ENCODE measurements at places on chromosomes 13 and 19.

DNA sequence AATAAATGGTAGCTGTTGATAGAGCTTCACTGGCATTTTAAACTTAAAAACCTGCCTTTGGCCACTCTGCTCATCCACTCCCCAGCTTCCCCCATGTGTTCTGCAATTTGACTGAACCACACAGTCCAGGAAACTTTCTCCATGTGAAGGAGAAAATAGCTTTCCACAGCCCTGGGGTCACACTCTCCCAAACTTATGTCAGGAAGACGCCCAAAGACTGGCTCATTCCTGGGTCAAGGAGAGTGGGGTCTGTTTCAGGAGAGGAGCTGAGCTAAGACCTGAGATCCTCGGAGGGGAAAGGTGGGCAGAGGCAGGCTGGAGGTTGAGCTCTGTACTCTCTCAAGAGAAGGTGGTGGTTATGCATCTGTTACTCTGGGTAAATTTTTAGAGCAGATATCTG, 48.7 kb upstream of the GPI start:
- DNase-seq = no peak

DNA sequence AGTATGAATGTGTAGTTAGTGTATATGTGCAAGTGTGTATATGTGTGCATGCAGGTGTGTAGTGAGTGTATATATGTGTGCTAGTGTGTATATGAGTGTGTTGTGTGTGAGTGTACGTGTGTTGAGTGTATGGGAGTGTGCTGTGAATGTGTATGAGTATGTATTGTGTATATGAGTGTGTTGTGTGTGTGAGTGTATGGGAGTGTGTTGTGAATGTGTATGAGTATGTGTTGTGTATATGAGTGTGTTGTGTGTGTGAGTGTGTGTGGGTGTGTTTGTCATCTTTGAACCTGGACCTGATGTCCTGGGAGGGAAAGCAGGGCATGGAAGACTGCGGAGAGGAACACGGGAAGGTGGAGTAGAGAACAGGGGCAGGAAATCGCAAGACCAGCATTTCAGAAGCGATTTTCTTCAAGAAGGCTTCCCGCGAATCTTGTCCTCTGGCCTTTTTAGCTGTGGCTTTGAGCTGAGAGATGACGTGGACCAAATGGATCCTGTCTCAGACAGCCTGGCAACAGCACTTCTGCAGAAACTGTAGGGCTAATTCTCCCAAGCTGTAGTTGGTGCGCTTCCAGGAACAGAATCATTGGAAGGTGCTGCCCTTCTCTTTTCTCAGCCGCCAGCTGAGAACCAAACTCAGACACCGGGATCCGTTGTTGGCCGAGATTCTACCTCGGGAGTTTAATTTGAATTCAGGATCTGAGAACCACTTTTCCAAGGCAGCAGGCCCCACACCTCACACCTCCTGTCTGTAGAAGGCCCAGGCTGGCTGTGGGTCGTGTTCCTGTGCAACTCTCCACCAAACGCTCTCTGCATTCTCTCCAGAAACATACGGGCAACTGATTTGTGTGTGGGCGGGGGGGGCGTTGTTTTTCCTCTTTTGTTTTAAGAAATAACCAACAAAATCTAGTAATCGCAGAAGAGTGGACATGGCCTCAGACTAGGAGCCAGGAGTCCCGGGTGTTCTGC, 94.7 kb upstream of the RAP2A start:
- DNase-seq = no peak

DNA sequence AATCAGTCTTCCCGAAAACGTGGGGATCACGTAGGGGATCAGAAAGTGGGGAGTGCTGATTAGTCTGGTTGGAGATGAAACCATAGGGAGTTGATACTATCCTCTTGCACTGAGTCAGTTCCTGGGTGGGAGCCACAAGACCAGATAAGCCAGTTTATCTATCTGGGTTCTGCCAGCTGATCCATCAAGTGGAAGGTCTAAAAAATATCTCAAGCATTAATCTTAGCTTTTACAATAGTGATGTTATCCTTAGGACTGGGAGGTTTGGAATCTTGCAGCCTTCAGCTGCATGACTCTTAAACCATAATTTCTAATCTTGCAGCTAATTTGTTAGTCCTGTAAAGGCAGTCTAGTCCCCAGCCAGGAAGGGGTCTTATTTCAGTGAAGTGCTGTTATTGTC, 2474.2 kb downstream of the PCDH9 start:
- DNase-seq = no peak

GRCh38 chr13:64305246-64305645, 2889.6 kb upstream of the PCDH20 start:
- no peak for DNase-seq

DNA sequence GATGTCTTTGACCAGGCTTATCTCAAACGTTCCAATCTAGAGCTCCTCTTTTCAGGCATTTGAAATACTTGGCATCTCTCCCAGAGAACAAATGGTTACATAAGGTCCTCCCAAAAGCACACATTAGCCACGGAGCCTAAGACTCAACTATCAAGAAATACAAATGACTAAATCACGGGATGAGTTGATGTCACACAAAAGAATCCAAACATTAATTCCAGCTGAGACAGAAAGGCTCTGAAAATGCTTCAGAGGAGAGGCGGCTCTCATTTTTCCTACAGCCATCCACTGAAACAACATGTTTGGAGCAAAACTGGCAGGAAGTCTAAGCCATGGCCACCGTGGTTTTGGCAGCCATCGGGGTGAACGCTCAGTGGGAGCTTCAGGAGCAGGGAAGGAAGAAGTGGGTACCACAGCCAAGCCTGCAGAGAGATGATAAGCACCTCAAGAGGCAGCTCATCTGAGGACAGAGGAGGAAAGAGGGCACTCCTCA, 122.5 kb downstream of the STK24 start:
- DNase-seq = peak; percentile 73

- no peak for DNase-seq
These were observed 2.1 kb upstream of the PCDH8 start for GRCh38 chr13:52850396-52851136.

DNA sequence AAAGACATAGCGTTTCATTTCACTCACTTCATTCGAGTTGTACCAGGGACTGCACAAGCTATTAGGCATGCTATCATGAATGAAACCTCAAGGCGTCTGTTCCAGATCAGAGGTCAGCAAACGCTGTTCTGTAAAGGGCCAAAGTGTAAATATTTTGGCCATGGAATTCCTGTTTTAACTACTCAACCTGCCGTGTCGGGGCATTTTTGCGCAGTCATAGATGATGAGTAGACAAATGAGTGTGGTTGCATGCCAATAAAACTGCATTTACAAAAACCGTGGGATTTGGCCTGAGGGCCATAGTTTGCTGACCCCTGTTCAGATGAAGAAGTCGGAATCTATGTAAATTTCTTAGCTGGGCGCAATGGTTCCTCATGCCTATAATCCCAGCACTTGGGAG, 6.5 kb downstream of the INSR start:
- no peak for DNase-seq

DNA sequence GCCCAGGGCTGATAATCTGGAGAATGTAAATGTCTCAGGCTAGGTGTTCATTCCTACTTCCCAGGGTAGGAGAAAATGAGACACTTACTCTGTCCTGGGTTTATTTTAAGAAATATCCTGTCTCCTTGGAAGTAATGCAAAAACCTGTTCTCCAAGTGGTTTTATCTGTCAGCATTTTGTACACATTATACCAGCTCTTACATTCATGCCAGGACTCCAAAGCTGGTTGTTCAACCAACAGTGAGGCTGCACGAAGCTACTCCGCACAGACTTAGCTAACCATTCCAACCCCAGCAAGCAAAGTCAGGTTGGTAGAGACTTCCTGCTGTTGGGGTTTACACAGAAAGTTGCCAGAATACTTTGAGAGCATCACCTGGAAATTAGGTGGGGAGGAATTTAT, 55.6 kb downstream of the SLC7A1 start:
- DNase-seq = no peak

- DNase-seq = no peak
These were observed 297.8 kb downstream of the ZNF536 start for GRCh38 chr19:30670011-30670329.

DNA sequence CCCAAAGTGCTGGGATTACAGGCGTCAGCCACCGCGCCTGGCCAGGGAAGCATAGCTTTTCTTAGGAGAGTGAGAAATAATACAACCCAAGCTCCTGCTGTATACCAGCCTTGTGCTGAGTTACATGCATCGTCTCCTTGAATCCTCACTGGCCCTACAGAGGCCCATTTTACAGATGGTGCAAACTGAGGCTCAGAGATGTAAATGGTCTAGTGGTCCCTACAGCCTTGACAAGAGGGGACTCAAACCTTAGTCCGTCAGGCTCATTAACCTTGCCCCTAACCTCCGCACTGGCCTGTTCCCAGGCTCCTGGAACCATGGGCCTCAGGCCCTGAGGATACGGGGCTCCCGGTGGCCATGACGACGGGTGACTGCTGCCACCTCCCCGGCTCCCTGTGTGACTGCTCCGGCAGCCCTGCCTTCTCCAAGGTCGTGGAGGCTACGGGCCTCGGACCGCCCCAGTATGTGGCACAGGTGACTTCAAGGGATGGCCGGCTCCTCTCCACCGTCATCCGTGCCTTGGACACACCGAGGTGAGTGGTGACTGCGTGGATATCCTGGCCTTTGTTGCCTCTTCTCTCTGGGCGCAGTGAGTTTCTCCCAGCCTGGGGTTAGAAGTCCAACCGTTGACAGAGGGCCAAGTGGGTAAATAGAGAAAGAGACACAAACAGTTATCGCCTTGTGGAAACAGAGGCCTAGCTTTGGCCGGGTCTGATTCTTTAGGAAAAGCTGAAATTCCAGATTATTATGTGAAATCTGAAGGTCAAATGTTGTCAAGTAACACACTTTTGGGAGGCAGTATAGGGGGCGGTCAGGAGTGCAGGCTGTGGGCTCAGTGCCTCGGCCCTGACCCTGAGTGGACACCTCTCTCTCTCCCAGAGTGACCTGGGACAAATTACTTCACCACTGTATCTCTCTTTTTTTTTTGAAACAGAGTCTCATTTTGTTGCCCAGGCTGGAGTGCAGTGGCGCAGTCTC, 8.7 kb downstream of the MARCHF2 start:
- no peak for DNase-seq

DNA sequence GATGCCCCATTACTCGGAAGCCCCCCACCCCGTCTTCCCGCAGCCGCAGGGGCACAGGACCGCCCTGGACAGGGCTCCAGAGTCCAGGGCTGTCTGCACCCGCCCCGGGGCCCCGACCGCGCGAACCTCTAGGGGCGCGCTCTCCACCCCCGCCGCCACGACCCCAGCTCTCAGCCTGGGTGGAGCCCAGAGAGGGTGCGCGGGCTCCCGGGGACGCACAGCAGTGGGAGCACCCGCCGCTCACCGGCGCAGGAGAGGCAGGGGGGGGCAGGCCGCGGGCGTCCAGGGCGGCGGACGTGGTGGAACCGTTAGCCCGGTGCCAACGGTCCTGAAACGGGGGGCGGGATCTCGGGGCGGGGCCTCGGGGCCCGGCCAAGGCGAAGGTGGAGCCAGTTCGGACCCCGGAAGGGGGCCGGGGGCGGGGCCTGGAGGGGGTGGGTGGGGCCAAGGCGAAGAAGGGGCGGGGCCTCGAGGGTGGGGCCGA, at the start of gene ATP8B3:
Gene ATP8B3, minus strand, starts transcription at position 335 of the 484 bp plus-strand sequence. CDS start 540 bp downstream, outside the sequence.
- DNase-seq = no peak

All from Jurkat, Clone E6-1 (cell line).